ENCODE measurements at places on chromosomes 12 and 14. TPM values are rescaled to one million over a fixed set of nuclear protein-coding genes. Genes with fewer than 3 reads are reported as not detected.

DNA sequence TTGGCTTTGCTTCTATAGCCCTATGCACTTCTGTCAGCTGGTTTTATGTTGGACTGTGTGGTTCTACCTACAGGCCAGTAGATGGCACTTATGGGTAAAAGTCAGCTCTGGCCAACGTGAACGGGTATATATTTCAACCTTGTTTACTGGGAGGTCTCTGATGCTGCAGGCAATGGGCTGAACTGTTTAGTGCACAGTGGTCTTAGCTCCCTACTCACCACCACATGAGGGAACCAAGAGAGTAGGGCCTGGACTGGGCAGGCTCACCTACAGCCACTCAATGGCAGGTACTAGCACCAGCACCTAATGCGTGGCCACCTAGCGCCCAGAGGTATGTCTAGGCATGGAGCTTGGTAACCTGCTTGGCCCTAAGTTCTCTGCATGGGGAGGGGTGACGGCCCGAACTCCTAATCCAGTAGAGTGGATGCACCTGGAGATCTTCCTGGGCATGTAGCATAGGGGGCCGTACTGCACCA, 481.8 kb downstream of the TMEM117 start:
- no peak for DNase-seq

- DNase-seq = no peak
These were observed 1.1 kb upstream of the ACTR6 start for GRCh38 chr12:100199347-100200149.

- no peak for DNase-seq
These were observed at the start of gene GPR84 for GRCh38 chr12:54364413-54364812. Gene GPR84, minus strand, starts transcription at chr12:54364486. Its CDS starts 635 bp downstream, at chr12:54363851.

- DNase-seq = no peak
These were observed 131.6 kb downstream of the PPFIA2 start for GRCh38 chr12:81627336-81628189.

- no peak for DNase-seq
These were observed 88.1 kb upstream of the DHRS4 start for GRCh38 chr14:23865502-23865901.

- DNase-seq = no peak
These were observed 220.1 kb downstream of the NAV3 start for GRCh38 chr12:78050790-78051189.

DNA sequence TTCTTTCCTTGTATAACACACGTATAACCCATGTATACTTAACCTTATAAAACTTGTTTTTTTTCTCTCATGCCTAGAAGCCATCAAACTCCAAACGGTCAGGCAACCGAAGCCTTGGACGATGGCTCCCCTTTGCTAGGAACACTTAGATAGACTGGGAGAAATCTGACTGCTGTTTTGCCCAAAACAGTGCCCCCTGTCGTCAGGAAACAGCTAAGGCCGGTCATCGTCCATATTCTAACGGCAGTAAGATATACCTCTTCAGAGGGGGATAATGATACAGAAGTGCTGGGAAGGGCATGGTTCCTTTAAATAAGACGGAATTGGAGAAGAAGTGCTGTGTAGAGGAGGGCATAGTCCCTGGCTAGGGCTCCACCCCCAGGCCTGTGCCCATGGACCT, 130.5 kb downstream of the SLC41A2 start:
- no peak for DNase-seq

GRCh38 chr12:8914716-8915526, 612 bp downstream of the PHC1 start:
- DNase-seq = no peak

GRCh38 chr12:132188916-132189325, 44.7 kb downstream of the NOC4L start:
- DNase-seq = no peak

- no peak for DNase-seq
These were observed 350.8 kb downstream of the EMP1 start for GRCh38 chr12:13547283-13547682.

GRCh38 chr12:66960704-66961690, 282.1 kb upstream of the GRIP1 start:
- no peak for DNase-seq

DNA sequence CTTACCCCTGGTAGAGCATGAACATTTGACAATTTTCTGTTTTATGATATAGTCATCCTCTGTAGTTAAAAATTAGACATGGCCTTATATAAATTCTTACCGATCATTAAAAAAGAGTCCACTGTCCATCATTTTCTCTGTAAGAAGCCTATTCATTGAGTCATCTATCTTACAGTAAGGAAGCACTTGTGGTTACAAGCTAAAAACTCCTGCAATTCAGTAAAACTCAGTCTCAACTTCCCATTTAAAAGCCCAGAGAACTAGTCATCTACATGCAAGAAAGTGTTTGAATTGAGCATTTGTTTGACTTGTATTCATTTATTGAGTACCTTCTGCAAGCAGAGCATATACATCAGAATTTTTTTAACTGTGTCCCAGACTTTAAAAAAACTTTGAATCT, 63.3 kb downstream of the GTF2A1 start:
- DNase-seq = no peak

- DNase-seq = no peak
These were observed 42.7 kb downstream of the GPHB5 start for GRCh38 chr14:63276016-63276415.

- no peak for DNase-seq
These were observed 57.6 kb downstream of the NCOR2 start for GRCh38 chr12:124509676-124510300.

GRCh38 chr12:115956659-115957058, 320.8 kb downstream of the MED13L start:
- no peak for DNase-seq

DNA sequence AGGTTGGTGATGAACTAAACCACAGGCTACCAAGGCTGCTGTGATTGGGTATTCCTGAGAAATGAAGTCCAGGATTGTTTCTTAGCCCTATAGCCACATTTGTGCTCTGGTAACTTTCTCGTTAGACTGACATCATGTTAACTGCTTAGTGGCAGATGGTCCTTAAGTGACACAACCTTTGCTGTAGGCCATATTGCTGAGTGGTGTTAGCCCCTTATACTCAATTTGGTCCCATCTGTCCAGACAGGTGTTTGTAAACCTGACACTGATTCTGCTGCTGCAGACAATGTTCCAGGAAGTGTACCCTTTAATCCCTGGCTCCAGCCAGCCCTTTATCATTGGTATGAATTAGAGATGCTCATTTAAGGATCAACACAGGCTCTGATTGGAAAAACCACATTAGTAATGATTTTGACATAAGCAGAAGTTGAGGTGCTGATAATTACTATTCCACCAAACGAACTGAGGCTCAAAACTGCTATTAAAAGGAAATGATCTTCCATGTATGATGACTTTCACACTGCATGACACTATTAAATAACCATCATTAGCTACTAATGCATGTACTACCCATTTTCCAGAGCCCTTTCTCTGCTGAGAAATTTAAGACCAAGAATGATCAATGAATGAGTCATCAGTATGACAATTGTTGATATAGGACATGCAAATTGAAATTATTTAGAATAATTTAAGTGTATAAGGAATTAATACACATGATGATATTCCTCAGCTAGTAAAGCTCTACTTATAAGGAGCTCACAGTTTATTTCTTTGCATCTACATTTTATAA, 3.6 kb upstream of the SSTR1 start:
- no peak for DNase-seq

- no peak for DNase-seq
These were observed 81.1 kb upstream of the RFLNA start for GRCh38 chr12:124213666-124214347.

GRCh38 chr12:81245907-81246570, 168.2 kb downstream of the ACSS3 start:
- no peak for DNase-seq

DNA sequence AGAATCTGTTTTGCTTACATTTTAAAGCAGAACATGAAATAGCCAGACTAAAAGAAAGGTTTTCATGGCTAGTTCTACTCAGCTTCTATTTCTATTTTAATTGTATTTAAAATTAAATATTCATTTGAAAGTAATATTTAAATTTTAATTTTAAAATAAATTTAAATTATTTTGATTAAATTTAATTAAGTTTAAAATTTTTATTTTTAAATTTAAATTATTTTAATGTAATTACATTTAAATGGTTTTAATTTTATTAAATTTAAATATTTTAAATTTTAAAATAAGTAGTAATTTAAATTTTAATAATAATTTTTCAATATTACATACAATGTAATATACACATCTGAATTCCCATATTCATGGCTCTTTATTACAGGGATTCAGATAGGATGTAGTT, 17.3 kb upstream of the KCNK10 start:
- DNase-seq = no peak

DNA sequence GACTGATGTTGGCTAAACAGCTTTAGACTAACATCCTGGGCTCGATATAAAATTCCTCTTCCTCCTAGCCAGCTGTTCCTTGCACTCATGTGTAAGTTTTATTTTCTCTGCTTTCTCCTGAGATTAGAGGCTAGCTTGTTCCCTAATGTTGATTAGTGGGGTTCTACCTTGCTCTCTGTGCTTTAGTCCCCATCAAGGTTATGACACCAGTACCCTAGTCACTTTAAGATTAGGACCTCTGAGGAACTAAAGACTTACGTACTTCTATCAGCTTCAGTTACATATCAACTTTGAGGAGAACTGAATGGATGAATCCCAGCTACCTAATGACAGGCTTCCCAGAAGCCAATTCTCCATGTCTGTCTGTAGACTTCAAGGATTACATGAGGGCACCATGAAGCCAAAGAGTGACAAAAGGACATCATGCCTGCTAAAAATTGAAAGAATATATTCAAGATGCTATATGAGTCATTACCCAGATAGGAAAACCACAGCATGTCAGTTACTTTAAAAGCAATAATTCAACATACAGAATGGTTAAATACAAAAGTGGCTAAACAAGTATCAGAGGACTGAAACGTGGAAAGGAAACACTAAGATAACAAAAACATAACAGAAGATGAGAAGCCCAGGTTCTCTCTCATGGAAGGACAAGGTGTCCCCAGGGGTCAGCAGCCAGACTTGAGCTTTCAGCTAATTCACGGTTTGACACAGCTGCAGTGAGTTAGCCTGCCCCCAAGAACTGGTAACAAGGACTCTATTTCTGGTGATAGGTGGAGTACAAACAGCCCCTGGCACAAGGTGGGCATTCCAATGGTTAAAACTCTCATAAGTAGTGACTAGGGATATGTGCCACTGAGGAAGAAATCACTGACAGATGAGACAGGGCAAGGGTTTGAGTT, 20.4 kb downstream of the ADAM20 start:
- DNase-seq = no peak

- no peak for DNase-seq
These were observed 216.0 kb upstream of the NPAS3 start for GRCh38 chr14:32722631-32723183.

- peak; percentile 16 for DNase-seq
These were observed 11.6 kb downstream of the TMEM30B start for GRCh38 chr14:61269321-61270083.

DNA sequence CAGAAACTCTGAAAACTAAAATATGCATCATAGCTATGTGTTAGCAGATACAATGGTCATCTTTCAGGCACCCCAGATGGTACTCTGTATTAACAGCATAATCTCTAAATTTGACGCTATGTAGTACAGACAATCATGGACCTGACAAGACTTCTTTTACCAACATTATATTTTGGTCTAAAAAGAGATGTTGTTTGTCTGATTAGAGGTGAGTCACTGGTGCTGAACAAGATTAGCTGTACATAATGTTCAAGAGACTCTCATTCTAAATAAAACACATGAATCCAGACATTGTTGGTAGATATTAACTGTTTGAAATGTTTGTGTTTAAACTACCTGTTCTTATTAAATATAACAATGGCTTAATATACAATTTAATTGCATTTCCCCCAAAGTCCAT, 146.4 kb upstream of the LMNTD1 start:
- DNase-seq = no peak

- DNase-seq = no peak
These were observed 53.8 kb downstream of the PLEKHG3 start for GRCh38 chr14:64758025-64758521.

DNA sequence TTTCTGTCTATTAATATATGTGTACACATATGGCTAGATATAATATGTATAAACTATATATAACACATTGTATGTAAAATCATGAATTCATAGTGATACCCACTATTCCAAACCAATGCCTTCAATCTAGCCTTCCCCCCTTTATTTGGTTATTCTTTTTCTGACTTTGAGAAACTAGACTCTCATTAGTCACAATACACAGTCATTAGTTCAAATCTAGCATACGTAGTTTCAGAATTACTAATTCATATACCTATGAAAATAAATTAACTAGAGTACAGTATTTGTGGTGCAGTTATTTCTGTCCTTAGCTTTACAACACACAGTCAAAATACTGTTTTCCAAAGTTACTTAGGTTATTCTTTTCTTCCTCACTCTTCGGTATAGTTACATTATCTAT, 268.2 kb downstream of the DPF3 start:
- DNase-seq = no peak

- no peak for DNase-seq
These were observed 73.4 kb upstream of the EEA1 start for GRCh38 chr12:93002293-93003054.

DNA sequence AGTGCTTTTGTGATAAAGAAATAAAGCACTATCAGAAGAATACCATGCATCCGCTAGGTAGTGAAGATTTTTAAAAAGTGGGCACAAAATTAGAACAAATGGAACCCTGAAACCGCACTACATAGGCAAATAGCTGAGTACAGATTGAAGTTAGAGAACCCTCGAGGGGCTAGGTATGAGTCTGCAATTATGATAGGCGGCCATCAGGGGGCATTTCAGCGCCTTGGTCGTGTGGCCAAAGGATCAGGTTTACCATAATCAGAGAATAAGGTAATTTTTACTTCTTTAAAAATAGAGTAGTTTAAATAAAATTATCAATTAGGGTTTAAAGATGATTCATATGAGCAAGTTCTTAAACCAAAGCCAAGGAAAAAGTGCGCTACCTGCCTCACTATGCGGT, 129.8 kb downstream of the TMX1 start:
- no peak for DNase-seq

- DNase-seq = no peak
These were observed 48.5 kb upstream of the RIMBP2 start for GRCh38 chr12:130764475-130765185.

DNA sequence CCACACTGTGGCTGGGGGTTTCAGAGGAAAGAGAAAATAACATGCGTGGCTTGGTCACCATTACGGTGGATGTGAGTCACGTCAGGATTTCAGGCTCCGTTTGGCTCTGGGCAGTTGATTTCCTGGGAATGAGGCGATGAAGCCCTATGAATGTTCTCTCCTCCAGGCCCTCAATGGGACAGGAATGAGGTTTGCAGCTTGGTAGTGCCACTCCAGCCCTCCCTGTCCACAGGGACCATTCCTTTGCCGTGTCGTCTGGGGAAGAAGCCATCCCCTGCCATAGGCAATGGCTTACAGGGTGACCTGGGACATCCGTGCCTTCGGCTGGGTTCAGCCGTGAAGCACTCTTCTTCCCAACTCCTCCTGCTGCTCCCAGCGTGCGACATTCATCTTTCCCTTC, 95.0 kb downstream of the FBXL14 start:
- no peak for DNase-seq

GZMB gene
- total RNA-seq = not detected

ZFP36L1 gene
- 233 TPM for total RNA-seq

ACOT6 gene
- total RNA-seq = not detected

OR4N2 gene
- total RNA-seq = not detected

P2RX2 gene
- not detected for total RNA-seq

ASCL1 gene
- not detected for total RNA-seq

NXPH4 gene
- total RNA-seq = not detected

LRFN5 gene
- total RNA-seq = 0.41 TPM

AKAP6 gene
- 104 TPM for total RNA-seq

DICER1 gene
- 92.5 TPM for total RNA-seq

PKP2 gene
- total RNA-seq = 0.54 TPM

NR1H4 gene
- 1.9 TPM for total RNA-seq

CRIP2 gene
- total RNA-seq = 748 TPM

NDRG2 gene
- total RNA-seq = 139 TPM

KLRF1 gene
- total RNA-seq = 0.92 TPM

SLCO1B1 gene
- total RNA-seq = not detected

SLC17A8 gene
- total RNA-seq = not detected

ASIC1 gene
- not detected for total RNA-seq
